Mesenchymal stem cell (in vitro differentiated cells and primary cell): ENCODE measurements at places on chromosomes 1 and 21.
A peak's percentile ranks its signal among the peaks of the same experiment; 100 is the strongest.

DNA sequence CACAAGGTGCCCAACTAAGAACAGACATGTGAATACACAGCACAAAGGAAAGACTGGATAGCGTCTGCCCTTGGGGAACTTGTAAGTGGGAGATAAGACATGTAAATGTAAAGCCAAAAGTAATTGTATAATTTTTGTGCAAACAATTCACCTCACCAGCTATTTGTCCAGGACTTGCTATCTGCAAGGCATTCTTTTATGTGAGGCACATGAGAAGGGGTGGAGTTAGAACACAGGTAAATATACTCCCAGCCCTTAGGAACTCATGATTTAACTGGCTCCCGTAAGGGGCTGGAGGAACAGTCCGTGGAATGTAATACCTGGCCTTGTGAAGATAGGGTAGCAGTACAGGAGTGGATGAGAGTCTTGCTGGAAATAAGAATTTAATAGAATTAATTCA is 61.3 kb downstream of the CDK18 start:
- H3K4me1 ChIP-seq = peaks cover 8% of the 10 kb centered on the region
- H3K27me3 ChIP-seq = peaks cover 83% of the 10 kb centered on the region
- no peak for DNase-seq
- no peak overlapping the region for H3K27ac ChIP-seq
- H3K36me3 ChIP-seq = no peaks in the 10 kb centered on the region
- no peak overlapping the region for H3K4me3 ChIP-seq

GRCh38 chr1:159071970-159072582 is 4.5 kb downstream of the AIM2 start:
- DNase-seq = peak; percentile 74
- no peaks in the 10 kb centered on the region for H3K4me1 ChIP-seq
- H3K27ac ChIP-seq = no peak overlapping the region

GRCh38 chr1:200908191-200908868 is 13.6 kb downstream of the INAVA start:
- no peak overlapping the region for H3K27ac ChIP-seq
- no peaks in the 10 kb centered on the region for H3K27me3 ChIP-seq
- H3K4me1 ChIP-seq = peaks cover 3% of the 10 kb centered on the region
- no peak overlapping the region for H3K4me3 ChIP-seq

DNA sequence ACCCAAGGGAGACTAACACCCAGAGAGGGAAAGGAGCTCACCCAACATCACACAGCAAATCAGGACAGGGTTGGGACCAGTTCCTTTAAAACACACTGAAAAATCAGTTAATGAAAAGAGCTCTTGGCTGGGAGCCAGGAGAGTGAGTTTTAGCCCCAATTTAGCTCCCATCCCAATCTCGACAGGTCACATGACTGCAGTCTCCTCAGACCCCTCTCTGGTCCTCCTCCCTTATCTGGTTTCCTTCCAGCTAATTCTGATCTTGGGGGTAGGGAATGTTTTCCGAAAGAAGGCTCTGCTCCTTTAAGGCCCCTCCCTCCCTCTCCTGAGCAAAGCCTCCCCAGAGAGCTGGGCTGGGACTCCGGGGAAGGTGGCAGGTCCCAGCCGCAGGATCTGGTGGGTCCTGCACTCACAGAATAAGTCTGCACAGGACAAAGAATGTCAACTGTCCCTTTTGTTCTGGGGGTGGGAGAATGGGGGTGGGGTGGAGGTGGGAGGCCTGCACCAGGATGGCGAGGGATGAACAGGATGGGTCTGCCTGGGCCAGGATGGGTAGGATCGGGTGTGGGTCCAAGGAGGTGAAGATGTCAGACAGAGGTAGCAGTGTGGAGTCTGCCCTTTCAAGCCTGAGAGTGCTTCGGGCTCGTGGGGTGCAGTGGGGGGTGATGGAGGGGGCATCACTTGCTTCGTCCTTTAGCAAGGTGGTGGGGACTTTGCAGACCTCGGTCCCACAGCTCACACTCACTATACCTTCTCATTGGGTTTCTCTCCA is 57.3 kb upstream of the SSBP3 start:
- no peak overlapping the region for H3K27ac ChIP-seq
- DNase-seq = no peak
- H3K36me3 ChIP-seq = no peaks in the 10 kb centered on the region
- H3K4me1 ChIP-seq = peaks cover 10% of the 10 kb centered on the region

GRCh38 chr1:24254783-24255182 is 64.4 kb upstream of the GRHL3 start:
- H3K36me3 ChIP-seq = no peaks in the 10 kb centered on the region
- H3K27me3 ChIP-seq = peaks cover 50% of the 10 kb centered on the region
- H3K4me1 ChIP-seq = no peaks in the 10 kb centered on the region
- no peak overlapping the region for H3K4me3 ChIP-seq

DNA sequence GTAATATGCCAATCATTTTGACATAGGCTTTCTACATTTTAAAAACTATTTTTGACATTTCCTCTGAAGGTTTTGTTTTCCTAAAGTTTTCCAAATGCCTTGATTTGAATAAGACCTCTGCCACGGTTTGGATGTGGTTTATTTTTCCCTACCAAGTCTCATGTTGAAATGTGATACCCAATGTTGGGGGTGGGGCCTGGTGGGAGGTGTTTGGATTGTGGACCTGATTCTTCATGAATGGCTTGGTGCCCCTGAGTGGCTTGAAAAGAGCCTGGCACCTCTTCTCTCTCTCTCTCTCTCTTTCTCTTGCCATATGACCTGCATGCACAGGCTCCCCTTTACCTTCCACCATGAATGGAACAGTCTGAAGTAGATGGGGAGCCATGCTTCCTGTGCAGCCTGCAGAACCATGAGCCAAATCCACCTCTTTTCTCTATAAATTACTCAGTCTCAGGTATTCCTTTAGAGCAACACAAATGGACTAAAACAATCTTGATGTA is 14.8 kb downstream of the MMEL1 start:
- H3K4me3 ChIP-seq = no peak overlapping the region
- DNase-seq = no peak
- H3K27ac ChIP-seq = no peak overlapping the region

DNA sequence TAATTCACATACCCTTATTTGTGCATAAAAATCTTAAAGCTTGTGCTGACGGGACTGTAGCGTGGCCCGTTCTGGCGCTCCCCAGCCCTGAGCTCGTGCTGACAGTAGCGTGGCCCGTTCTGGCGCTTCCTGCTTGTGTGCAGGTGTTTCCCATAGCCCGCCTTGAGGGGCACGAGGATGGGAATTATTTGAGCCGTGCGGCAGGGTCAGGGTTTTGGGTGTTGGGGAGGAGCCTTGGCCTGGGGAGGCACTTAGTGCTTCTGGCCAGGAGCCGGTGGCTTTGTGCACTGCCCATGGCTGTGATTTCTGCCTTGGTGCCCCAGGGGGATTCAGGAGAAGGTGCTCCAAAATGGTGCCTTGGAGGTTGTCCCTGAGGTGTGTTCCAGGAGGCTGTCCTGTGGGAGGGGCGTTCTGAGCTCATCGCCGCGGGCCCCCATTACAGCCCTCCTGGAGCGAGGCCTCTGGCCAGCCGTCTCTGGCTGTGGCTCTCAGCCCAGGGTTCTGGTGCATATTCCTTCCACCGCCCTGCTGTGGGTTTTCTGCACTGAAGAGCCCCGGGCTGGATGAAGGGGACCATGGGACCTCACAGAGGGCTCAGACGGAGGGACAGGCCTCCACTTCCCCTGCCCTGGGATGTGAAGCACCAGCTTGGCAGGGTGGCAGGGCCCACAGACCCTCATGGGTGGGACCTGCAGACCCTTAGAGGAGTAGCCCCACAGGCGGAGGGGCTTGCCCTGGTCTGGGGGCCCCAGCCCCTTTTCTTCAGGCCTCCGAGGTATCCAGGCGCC is 6.6 kb downstream of the SLX9 start:
- peaks cover 18% of the 10 kb centered on the region for H3K4me1 ChIP-seq
- DNase-seq = no peak
- peaks cover 29% of the 10 kb centered on the region for H3K36me3 ChIP-seq
- no peak overlapping the region for H3K27ac ChIP-seq

- H3K4me1 ChIP-seq = peaks cover 5% of the 10 kb centered on the region
- H3K27me3 ChIP-seq = no peaks in the 10 kb centered on the region
- no peak overlapping the region for H3K27ac ChIP-seq
- no peak overlapping the region for H3K4me3 ChIP-seq
- no peak for DNase-seq
Measured at GRCh38 chr1:117180147-117180967, 30.4 kb downstream of the VTCN1 start.
